ENCODE measurements at places on chromosomes 7 and 10. TPM values are rescaled to one million over a fixed set of nuclear protein-coding genes. Genes with fewer than 3 reads are reported as not detected.

SCRN1 gene
- 81.4 TPM for polyA plus RNA-seq

GRCh38 chr10:80041162-80041561 lies 37.3 kb upstream of the TMEM254 start:
- no peak for DNase-seq

DNA sequence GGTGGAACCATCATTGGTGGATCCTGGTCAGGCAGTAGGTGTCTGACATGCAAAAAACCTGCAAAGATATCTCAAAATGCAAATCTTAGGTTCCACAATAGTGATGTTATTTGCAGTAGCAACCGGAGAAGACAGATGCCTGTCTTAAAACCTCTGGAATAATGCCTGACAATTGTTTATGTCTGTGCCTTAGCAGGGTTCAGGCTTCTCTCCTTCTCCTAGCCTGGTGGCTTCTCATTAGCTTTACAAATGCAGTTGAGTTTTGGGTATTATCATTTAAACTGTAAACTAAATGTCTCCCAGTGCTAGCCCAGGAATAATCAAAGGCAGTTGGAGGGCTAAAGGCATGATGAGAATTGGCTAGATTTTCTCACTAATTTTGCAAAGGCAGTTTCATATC lies 146.3 kb upstream of the NRG3 start:
- no peak for DNase-seq

RBP3 gene
- polyA plus RNA-seq, result not detected

GAD2 gene
- polyA plus RNA-seq, result not detected

GRCh38 chr10:126387041-126387921 lies 996 bp downstream of the ADAM12 start:
- peak; percentile 35 for DNase-seq

GRCh38 chr10:665579-666091 lies 23.8 kb downstream of the DIP2C start:
- no peak for DNase-seq

- no peak for DNase-seq
Observed at GRCh38 chr10:25547382-25547781, 372.6 kb downstream of the GPR158 start.

- DNase-seq, result no peak
Observed at GRCh38 chr10:103433858-103434257, 18.3 kb downstream of the CALHM2 start.

- DNase-seq, result no peak
Observed at GRCh38 chr7:68423356-68423755, 1174.9 kb upstream of the AUTS2 start.

GPR146 gene
- 4.5 TPM for polyA plus RNA-seq
